ENCODE measurements at places on chromosomes 4 and X. TPM values are rescaled to one million over a fixed set of nuclear protein-coding genes. Genes with fewer than 3 reads are reported as not detected.

PPBP gene
- total RNA-seq = not detected

RAB33A gene
- 0.91 TPM for total RNA-seq

PLXNA3 gene
- 3.6 TPM for total RNA-seq

ARHGAP36 gene
- total RNA-seq = 1.2 TPM

TASL gene
- 0.42 TPM for total RNA-seq

SLC9B1 gene
- not detected for total RNA-seq
